Stimulated activated CD4-positive, alpha-beta T cell treated with anti-CD3 and anti-CD28 coated beads, Interleukin-12 subunit alpha, Interleukin-12 subunit beta, amount 100 ng/mL, for 48 hours (primary cell): ENCODE measurements at places on chromosomes 3 and 15.

- no peak for DNase-seq
Observed at GRCh38 chr15:96035091-96035490, 295.4 kb upstream of the NR2F2 start.

- DNase-seq = no peak
Observed at GRCh38 chr3:76687019-76687418, 352.9 kb upstream of the ROBO2 start.

- no peak for DNase-seq
Observed at GRCh38 chr3:47746264-47746663, 35.4 kb downstream of the SMARCC1 start.

GRCh38 chr15:41915255-41915994 lies 21.6 kb upstream of the SPTBN5 start:
- DNase-seq = no peak
